ENCODE measurements at places on chromosomes 13 and 19.

- no peak for DNase-seq
These were observed 95.0 kb upstream of the KLF12 start for GRCh38 chr13:74229242-74229641.

DNA sequence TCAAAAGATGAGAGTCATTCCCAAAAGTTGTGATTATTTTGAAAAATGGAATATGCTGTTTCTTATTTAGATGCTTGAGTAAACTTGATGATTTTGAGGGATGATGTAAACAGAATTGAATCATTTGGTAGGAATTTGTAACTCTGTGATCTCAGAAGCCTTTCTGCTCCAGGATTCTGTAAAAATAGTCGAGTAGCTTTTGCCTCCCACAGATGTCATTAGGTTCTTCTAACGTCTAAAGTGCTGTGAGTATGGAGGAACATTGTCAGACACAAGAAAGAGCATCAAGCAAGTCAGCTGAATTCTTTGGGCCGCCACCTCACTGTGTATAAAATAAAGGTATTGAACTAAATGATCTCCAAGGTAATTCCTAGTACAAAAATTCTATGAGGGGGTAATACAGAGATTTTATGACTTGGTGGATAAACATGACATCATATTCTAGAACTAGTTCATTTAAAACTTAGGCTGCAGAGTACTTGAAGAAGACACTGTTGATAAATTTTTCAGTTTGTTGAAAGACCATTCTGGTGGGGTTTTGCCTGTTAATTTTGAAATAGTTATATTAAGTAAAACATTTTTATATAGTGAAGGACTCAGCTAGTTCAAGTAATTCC is 1.4 kb upstream of the GPR183 start:
- DNase-seq = no peak

- no peak for DNase-seq
These were observed 26.0 kb upstream of the NPAS1 start for GRCh38 chr19:46993622-46994021.

DNA sequence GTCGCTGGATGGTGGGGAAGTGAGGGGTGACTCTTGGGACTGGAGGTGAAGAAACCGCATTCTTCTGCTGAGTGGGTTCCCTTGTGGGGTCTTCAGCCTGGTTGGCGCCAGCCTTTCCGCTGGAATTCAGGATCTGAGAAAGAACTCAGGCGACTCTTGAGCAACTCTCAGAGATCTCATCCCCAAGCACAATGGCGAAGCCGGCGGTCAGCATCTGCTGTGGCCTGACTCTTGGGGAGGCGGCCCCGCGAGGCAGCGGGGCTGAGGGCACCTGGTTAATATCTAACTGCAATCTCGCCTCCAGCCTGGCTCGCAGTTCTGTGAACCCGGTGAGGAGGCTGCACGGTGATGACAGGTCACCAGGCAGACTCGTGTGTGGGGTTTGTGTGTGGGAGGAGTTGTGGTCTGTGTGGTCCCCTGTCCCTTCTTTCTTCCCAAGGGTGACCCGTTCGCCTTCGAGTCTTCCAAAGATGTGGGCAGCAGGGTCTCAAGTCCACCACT is 883 bp downstream of the ZNF441 start:
- DNase-seq = peak; percentile 21

DNA sequence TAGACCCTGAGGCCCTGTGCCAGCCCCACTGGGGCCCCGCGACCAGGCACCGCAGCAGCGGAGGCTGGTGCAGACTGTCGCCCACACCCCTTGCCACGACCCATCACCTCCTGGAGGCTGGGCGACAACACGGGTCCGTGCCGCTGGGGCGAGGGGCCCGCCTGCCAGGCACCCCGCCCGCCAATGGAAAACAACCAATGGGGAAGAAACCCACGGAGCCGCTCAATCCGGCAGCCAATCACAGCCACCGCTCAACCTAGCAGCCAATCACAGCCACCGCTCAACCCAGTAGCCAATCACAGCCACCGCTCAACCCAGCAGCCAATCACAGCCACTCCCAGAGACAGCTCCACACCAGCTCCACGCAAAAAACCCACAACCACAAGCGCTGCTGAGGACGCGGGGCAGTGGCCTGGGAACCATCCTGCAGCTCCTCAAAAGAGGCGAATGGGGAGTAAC is 29.7 kb downstream of the GPX4 start:
- peak; percentile 72 for DNase-seq

GRCh38 chr13:47519626-47520025 is 481.4 kb downstream of the SUCLA2 start:
- DNase-seq = no peak

GRCh38 chr13:39462428-39462827 is 140.6 kb downstream of the LHFPL6 start:
- no peak for DNase-seq

DNA sequence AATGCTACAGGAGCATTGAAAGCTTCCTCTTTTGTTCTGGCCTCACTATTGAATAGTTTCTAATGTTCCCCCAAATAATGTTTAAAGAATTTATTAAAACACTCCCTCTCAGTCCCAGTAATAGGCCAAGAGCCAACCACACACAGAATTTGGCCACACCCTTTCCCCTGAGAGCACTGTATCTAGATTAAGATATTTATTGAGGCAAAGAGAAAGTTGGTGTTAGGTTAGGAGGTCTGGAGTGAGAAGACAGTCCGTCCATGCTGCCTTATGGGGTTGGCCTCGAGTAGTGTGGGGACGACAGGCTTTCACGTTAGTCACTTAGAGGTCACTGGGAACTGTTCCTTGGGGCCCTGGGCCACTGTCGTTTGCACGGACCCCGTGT is 122.9 kb upstream of the RNF113B start:
- DNase-seq = no peak

- DNase-seq = no peak
These were observed 15.9 kb upstream of the RNF17 start for GRCh38 chr13:24748061-24748400.

GRCh38 chr19:30437869-30438268 is 65.7 kb downstream of the ZNF536 start:
- DNase-seq = no peak

DNA sequence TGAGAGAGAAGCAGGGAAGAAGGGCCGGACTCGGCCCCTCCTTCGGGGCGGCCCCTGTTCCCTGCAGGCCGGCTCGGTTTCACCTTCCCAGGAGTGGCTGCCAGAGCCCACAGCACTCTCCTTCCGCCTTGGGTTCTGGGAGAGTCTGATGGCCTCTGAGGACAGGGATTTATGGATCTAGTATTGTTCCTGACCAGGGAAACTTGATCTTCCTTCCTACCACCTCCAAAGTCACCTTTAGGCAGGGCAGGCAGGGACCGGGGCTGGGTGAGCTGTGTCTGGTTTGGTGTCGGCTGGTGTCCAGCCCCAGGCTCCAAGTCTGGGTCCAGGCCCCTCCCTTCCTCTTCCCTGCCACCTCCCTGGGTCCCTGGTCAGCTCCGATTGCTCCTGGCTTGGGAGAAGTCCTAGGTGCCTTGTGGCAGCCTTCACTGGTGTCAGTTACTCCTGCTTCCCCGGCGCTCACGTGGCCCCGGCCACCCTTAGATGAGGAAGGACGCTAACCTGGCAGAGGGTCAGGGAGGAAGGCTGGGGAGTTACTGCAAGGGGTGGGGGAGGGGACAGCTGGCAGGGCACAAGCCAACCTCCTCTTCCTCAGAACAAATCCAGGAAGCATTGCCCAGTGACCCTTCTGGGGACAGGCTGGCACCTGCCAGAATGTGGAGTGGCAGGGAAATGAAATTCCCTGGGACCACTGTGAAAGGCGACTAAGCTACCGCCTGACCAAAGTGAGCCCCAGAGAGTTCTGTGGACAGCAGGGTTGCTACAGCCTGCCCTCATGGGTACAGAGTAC is 18.8 kb downstream of the RFX1 start:
- no peak for DNase-seq

GRCh38 chr19:16585808-16586476 is 13.7 kb upstream of the SLC35E1 start:
- no peak for DNase-seq

- DNase-seq = no peak
These were observed 235.4 kb downstream of the DNAJC15 start for GRCh38 chr13:43258771-43259170.

DNA sequence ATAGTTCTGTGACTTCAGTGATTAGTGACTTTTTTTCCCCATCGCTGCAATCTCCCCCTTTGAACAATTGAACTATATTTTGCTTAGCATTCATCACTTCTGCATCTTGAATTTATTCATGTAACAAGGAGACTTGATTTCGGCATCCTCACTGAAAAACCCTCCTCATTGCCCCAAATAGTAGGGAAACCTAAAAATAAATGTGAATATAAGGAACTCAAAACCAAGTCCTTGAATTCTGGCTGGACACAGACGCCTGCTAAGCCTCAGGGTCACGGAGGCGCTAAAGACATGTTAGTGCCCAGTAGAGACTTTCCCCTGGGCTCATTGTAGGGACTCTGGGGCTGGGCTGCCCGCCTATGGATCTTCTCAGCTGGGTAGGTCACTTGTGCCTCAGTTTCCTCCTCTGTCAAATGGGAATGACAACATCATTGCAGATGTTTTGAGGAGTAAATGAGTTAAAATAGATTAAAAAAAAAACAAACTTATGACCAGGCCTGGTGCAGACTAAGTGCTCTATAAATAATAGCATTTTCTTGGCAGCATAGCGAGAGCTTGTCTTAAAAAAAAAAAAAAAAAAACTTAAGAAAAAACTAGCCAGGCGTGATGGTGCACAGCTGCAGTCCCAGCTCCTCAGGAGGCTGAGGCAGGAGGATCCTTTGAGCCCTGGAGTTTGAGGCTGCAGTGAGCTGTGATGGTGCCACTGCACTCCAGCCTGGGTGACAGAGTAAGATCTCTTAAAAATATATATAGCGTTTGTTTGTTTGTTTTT is 1.8 kb upstream of the ADGRE5 start:
- DNase-seq = no peak

- no peak for DNase-seq
These were observed 43.1 kb downstream of the RASL11A start for GRCh38 chr13:27313770-27314169.

- DNase-seq = no peak
These were observed 28.6 kb downstream of the ALOX5AP start for GRCh38 chr13:30763786-30764413.

- DNase-seq = no peak
These were observed 10.8 kb downstream of the ALOX5AP start for GRCh38 chr13:30745906-30746686.

- no peak for DNase-seq
These were observed 51.6 kb downstream of the ZNF146 start for GRCh38 chr19:36266375-36266961.

All from activated naive CD4-positive, alpha-beta T cell treated with anti-CD3 and anti-CD28 coated beads, Interleukin-2, amount 50 U/mL, for 16 hours (primary cell).